A549 treated with dexamethasone at 1 μM for 4 hours (cell line): ENCODE measurements at places on chromosomes 1 and 21. TPM values are rescaled to one million over a fixed set of nuclear protein-coding genes. Genes with fewer than 3 reads are reported as not detected.

Gene MPZ
- 0.15 to 0.26 TPM (median 0.23 TPM) in 5 replicates for total RNA-seq

Gene TTC22
- not detected in 5 replicates for total RNA-seq

Gene OVAAL
- total RNA-seq = 0.09 to 0.46 TPM (median 0.18 TPM) in 5 replicates

Gene NKAIN1
- total RNA-seq = 1.0 to 1.4 TPM (median 1.1 TPM) in 5 replicates

Gene AMY2A
- total RNA-seq = not detected in 5 replicates

Gene TMEM200B
- total RNA-seq = 0.05 to 0.11 TPM (median 0.06 TPM) in 5 replicates

Gene SLC1A7
- total RNA-seq = 0.04 TPM in 1 of 5 replicates, not detected in the others

Gene LIN28A
- total RNA-seq = not detected in 5 replicates

Gene LRRC42
- total RNA-seq = 27.4 to 29.8 TPM (median 28.2 TPM) in 5 replicates

Gene TRIM58
- total RNA-seq = not detected in 5 replicates

Gene MAP10
- total RNA-seq = 0.64 to 1.0 TPM (median 0.98 TPM) in 5 replicates

Gene NBPF6
- not detected in 5 replicates for total RNA-seq

Gene STUM
- not detected in 5 replicates for total RNA-seq

Gene UAP1
- total RNA-seq = 29.6 to 43.9 TPM (median 34.2 TPM) in 5 replicates

Gene RNU1-1
- 10.6 TPM in 1 of 5 replicates, not detected in the others for total RNA-seq

Gene GJA8
- total RNA-seq = not detected in 5 replicates

Gene S100A2
- total RNA-seq = 22.8 to 28.7 TPM (median 26.8 TPM) in 5 replicates

Gene NBPF4
- 0.06 to 0.14 TPM (median 0.07 TPM) in 4 of 5 replicates, not detected in the other for total RNA-seq

Gene RGSL1
- not detected in 5 replicates for total RNA-seq

Gene BLACAT1
- total RNA-seq = 0.05 TPM in 1 of 5 replicates, not detected in the others

Gene C4BPA
- 0.58 to 0.91 TPM (median 0.67 TPM) in 5 replicates for total RNA-seq

Gene PAX7
- total RNA-seq = 0.47 to 1.0 TPM (median 0.89 TPM) in 5 replicates

Gene PIK3CD
- total RNA-seq = 8.0 to 12.3 TPM (median 10.4 TPM) in 5 replicates

Gene ERICH3
- not detected in 5 replicates for total RNA-seq

Gene RPAP2
- total RNA-seq = 6.9 to 11.7 TPM (median 10.6 TPM) in 5 replicates

Gene KIF14
- 7.8 to 12.8 TPM (median 11.5 TPM) in 5 replicates for total RNA-seq

Gene NPHP4
- 3.3 to 5.1 TPM (median 4.9 TPM) in 5 replicates for total RNA-seq

Gene NBL1
- 39.3 to 69.3 TPM (median 64.9 TPM) in 5 replicates for total RNA-seq

Gene SLAMF7
- 0.87 to 1.8 TPM (median 1.6 TPM) in 5 replicates for total RNA-seq

Gene PLCH2
- 0.10 to 0.40 TPM (median 0.33 TPM) in 5 replicates for total RNA-seq

Gene TRIM67
- total RNA-seq = 0.03 to 0.22 TPM (median 0.11 TPM) in 5 replicates

Gene AADACL4
- total RNA-seq = not detected in 5 replicates

Gene RGS16
- total RNA-seq = 0.16 to 0.21 TPM (median 0.18 TPM) in 5 replicates

Gene PIK3R3
- 1.8 to 2.2 TPM (median 1.8 TPM) in 5 replicates for total RNA-seq

Gene BARHL2
- not detected in 5 replicates for total RNA-seq

Gene TNFRSF4
- 0.06 to 0.15 TPM (median 0.10 TPM) in 4 of 5 replicates, not detected in the other for total RNA-seq

Gene B3GALT2
- not detected in 5 replicates for total RNA-seq

Gene SEC22B
- 7.4 to 8.7 TPM (median 7.9 TPM) in 5 replicates for total RNA-seq

Gene ARMH1
- 0.35 to 1.2 TPM (median 0.71 TPM) in 5 replicates for total RNA-seq

Gene SYNC
- 11.6 to 19.6 TPM (median 15.8 TPM) in 5 replicates for total RNA-seq

Gene ROR1
- total RNA-seq = 8.5 to 11.5 TPM (median 10.5 TPM) in 5 replicates

Gene KCNN3
- 0.02 to 0.11 TPM (median 0.05 TPM) in 5 replicates for total RNA-seq

Gene RPRD2
- total RNA-seq = 11.3 to 18.1 TPM (median 16.4 TPM) in 5 replicates

Gene CD55
- total RNA-seq = 74.6 to 111 TPM (median 98.0 TPM) in 5 replicates

Gene STYXL2
- not detected in 5 replicates for total RNA-seq

Gene KIF2C
- 31.9 to 38.9 TPM (median 36.7 TPM) in 5 replicates for total RNA-seq

Gene RBP7
- total RNA-seq = 4.5 to 6.1 TPM (median 5.4 TPM) in 5 replicates

Gene PLEKHN1
- 2.3 to 5.0 TPM (median 4.3 TPM) in 5 replicates for total RNA-seq

Gene LCE1C
- total RNA-seq = 0.14 TPM in 1 of 5 replicates, not detected in the others

Gene IL6R
- 18.6 to 29.4 TPM (median 27.5 TPM) in 5 replicates for total RNA-seq

Gene GCSAML
- total RNA-seq = not detected in 5 replicates

Gene PADI1
- total RNA-seq = 0.79 to 1.7 TPM (median 0.99 TPM) in 5 replicates

Gene KRTAP19-3
- not detected in 5 replicates for total RNA-seq
